Tracheal epithelial cell (primary cell): ENCODE measurements at places on chromosomes 2 and 18. TPM values are rescaled to one million over a fixed set of nuclear protein-coding genes. Genes with fewer than 3 reads are reported as not detected.

The GPR39 gene
- total RNA-seq, result 7.2 and 12.4 TPM in 2 replicates

The GKN1 gene
- not detected in 2 replicates for total RNA-seq

The MARCHF7 gene
- total RNA-seq, result 103 and 119 TPM in 2 replicates

The LIPG gene
- 5.3 and 36.9 TPM in 2 replicates for total RNA-seq

The FAM124B gene
- total RNA-seq, result 0.21 TPM in 1 of 2 replicates, not detected in the other

The IL36G gene
- total RNA-seq, result 0.43 and 41.4 TPM in 2 replicates

The UGT1A10 gene
- total RNA-seq, result not detected in 2 replicates

The CTAGE1 gene
- total RNA-seq, result not detected in 2 replicates

The ERMN gene
- total RNA-seq, result not detected in 2 replicates

The EFR3B gene
- total RNA-seq, result under 0.01 TPM in 1 of 2 replicates, not detected in the other

The MAPK4 gene
- 0.48 TPM in 1 of 2 replicates, not detected in the other for total RNA-seq

The SERPINB13 gene
- total RNA-seq, result 9.2 and 20.5 TPM in 2 replicates

The TEKT4 gene
- not detected in 2 replicates for total RNA-seq

The CCDC102B gene
- 0.96 TPM in 1 of 2 replicates, not detected in the other for total RNA-seq

The MC4R gene
- total RNA-seq, result not detected in 2 replicates

The COPS8 gene
- total RNA-seq, result 80.0 and 82.3 TPM in 2 replicates

The WNT10A gene
- 7.7 and 9.8 TPM in 2 replicates for total RNA-seq

The TPO gene
- total RNA-seq, result not detected in 2 replicates

The ARHGAP28 gene
- 0.21 and 0.72 TPM in 2 replicates for total RNA-seq

The UGT1A5 gene
- 0.24 TPM in 1 of 2 replicates, not detected in the other for total RNA-seq

The POTEJ gene
- total RNA-seq, result not detected in 2 replicates

The TRIM43 gene
- total RNA-seq, result 0.48 TPM in 1 of 2 replicates, not detected in the other

The DAPL1 gene
- total RNA-seq, result 0.24 TPM in 1 of 2 replicates, not detected in the other

The ZNF638 gene
- 69.2 and 73.7 TPM in 2 replicates for total RNA-seq

The MDH1 gene
- total RNA-seq, result 140 and 161 TPM in 2 replicates
